ENCODE measurements at places on chromosomes 7 and 10.
A peak's percentile ranks its signal among the peaks of the same experiment; 100 is the strongest.

DNA sequence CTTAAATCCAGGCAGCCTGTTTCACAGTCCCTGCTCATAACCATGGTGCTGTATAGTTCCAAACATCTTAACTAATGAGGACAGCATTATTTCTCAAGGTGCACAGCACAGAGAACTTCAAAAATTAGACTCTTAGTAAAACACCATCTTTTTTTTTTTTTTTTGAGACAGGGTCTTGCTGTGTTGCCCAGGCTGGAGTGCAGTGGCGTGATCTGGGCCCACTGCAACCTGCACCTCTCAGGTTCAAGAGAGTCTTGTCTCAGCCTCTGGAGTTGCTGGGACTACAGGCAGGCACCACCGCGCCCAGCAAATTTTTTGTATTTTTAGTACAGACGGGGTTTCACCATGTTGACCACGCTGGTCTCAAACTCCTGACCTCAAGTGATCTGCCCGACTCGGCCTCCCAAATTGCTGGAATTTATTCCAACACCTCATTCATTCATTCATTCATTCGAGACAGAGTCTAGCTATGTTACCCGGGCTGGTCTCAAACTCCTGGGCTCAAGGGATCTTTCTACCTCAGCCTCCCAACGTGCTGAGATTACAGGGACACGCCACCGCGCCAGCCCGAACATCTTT, 507 bp upstream of the TMEM254 start:
- no peak for DNase-seq

- DNase-seq, result no peak
Measured at GRCh38 chr10:27820637-27821036, 75.0 kb upstream of the MKX start.

- DNase-seq, result no peak
Measured at GRCh38 chr7:6151994-6152735, 120.3 kb downstream of the CYTH3 start.

DNA sequence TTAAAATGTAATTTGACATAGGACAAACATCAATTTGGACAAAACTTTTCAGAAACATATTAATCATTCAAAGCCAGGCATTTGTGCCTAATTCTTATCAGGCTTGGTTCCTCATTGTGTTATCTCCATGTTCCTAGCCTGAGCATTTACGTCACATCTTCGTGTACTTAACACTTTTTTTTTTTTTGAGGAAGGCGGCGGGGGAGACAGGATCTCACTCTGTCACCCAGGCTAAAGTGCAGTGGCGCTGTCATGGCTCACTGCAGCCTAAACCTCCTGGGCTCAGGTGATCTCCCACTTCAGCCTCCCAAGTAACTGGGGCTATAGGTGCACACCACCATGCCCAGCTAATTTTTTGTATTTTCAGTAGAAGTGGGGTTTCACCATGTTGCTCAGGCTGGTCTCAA, 19.8 kb downstream of the HNRNPA2B1 start:
- no peak for DNase-seq

DNA sequence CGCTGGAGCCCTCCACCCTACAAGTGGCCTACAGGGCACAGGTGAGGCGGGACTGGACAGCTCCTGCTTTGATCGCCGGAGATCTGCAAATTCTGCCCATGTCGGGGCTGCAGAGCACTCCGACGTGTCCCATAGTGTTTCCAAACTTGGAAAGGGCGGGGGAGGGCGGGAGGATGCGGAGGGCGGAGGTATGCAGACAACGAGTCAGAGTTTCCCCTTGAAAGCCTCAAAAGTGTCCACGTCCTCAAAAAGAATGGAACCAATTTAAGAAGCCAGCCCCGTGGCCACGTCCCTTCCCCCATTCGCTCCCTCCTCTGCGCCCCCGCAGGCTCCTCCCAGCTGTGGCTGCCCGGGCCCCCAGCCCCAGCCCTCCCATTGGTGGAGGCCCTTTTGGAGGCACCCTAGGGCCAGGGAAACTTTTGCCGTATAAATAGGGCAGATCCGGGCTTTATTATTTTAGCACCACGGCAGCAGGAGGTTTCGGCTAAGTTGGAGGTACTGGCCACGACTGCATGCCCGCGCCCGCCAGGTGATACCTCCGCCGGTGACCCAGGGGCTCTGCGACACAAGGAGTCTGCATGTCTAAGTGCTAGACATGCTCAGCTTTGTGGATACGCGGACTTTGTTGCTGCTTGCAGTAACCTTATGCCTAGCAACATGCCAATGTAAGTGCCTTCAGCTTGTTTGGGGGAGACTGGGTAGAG, at the start of gene COL1A2:
Gene COL1A2, plus strand, starts transcription at position 459 of the 704 bp plus-strand sequence. Its CDS starts 137 bp downstream, at position 596.
- DNase-seq, result peak; percentile 99

DNA sequence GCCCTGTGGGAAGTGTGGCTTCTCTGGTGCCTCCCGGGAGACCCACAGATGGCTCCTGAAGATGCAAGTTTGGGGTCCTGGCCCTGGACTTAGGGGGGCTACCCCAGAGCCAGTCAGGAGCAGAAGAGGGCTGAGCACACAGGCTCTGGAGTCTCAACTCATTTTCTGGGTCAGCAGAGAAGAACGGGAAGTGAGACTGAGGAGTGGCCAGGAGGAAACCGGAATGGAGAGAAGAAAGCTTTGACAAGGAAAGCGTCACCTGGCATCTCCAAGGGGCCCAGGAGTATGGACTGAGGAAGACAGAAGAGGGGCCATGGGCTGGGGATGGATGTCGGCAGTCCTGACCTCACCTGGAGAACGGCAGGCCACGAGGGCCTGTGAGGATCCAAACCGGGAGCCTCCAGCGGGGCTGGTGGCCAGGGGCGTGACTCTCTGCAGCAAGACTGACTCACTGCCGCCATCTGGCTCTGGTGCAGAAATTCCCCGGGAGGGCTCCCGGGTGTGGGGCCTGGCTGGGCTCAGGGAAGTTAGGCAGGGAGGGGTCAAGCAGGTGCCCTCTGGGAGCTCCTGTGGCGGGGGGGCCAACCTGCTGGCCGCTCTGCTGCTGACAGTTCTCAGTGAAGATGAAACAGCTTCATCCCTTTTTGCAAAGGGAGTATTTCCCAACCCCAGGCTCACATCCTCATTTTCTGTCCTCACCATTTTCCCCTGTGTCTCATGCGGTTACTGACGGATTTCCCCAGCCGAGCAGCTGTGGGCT, 23.6 kb downstream of the DAGLB start:
- DNase-seq, result no peak

DNA sequence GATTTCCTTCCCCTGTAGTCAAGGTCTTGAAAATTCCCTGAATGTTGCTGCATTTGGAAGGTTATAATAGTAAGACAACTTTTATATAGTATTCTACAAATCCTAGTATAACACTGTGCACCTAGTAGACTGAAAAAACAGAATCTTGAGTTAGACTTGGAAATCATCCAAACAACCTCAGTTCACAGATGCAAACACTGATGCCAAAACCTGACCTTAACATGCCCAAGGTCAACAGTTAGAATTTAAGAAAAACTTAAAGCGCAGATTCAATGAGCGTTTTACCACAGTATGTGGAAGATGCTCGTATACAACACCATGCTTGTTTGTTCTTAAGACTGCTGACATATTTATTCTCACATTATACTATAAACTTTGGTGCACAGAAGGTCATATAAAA, 3.0 kb downstream of the PIP4K2A start:
- no peak for DNase-seq

DNA sequence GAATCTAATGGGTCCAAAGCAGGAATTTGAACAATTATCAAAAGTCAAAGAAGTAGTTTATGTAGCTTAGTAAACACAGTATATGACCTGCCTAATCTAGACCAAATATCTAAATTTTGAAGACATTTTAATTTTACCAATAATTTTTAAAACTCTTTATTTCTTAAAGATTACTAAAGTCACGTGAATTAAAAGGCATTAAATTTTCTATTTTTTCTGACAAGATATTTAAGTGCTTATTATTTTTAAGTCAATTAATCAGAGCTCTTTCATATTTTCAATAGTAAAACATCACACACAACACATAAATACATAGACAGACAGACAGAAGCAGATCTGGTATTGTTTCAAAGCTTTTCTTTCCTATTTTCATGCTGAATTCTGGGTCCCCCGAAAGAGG, 89.5 kb downstream of the ZNF467 start:
- no peak for DNase-seq

DNA sequence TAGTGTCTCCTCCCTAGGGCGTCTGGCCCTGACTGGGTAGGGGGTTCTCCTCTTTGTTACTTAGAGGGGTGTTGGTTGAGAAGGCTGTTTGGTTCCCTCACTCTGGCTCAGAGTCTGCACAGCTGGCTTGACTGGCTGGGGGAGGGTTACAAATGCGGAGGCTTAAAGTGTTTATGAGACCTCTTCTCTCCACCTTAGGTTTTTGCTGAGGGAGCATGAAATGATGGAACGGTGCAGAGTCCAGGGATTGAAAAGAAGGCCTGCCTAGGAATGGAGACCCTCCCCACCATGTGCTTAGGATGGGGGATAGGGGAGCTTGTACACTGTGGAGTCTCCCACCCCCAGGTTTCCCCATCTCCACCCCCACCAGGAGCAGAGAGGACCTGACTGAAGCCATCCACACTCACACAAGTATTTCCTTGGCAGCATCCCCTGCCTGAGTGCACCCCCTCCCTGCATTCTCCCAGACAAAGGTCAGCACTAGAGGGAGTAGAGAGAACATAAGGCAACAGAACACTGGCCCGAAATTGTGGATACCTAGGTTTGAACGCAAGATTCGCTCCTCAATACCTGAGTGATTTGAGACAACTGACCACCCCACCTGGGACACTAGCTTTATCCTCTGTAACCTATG, 1.7 kb upstream of the LDB1 start:
- peak; percentile 45 for DNase-seq

GRCh38 chr7:51446785-51447184, 130.2 kb upstream of the COBL start:
- no peak for DNase-seq

DNA sequence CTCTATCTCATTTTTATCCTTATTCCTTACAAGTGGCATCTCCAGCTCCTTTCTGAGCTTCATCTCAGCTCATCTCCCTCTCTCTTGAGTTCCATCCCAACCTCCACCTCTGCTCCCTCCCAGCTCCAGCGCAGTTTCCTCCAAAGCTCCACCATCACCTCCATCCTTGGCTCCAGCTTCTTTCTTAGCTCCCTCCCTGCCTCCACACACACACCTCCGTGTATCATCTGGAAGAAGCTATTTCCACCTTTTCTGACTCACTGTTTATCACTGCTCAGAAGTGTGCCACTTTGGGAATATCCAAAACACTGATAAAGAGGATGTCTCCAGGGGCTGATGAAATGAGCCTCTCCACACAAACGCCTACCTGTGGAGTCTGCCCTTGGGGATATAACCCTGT, 481.4 kb downstream of the PTPRN2 start:
- no peak for DNase-seq

- DNase-seq, result no peak
Measured at GRCh38 chr10:22733992-22734391, 19.6 kb upstream of the PIP4K2A start.

DNA sequence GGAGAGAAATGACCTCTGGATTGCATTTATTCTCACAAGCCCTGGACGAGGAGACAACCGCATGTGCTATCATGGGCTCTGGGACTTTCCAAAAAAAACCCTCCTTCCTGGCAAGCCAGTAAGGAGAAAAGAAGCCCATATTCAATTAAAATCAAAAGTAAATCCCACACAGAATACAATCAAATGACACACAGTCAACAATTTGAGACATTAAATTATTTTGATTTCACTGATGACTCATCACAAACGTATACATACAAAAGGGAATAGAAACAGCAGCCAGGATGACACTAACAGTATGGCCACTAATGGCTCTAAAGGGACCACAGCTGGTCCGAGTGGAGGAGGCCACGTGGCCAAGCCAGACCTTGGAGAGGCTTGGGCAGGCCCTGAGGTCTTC, 24.9 kb downstream of the LRRC20 start:
- DNase-seq, result peak; percentile 69

GRCh38 chr10:73768881-73769280, 13.0 kb upstream of the CHCHD1 start:
- DNase-seq, result no peak

DNA sequence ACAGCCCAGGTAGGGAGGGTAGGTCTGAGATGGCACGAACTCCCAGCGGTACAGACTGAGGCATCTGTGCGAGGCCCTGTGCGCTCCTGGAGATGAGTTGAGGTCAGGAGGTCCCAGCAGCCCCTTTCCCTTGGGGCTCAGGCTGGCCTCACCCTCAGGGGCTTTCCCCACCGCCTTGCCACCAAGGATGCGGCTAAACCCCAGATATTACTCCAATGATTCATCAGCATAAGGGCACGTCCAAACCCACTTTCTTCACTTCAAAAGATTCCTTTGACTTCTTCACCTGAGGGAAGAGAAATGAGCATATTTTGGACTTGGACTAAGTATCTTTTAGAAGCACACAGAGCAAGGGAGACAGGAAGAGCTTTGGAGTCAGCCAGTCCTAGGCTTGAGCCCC, 20.3 kb downstream of the UROS start:
- DNase-seq, result no peak

DNA sequence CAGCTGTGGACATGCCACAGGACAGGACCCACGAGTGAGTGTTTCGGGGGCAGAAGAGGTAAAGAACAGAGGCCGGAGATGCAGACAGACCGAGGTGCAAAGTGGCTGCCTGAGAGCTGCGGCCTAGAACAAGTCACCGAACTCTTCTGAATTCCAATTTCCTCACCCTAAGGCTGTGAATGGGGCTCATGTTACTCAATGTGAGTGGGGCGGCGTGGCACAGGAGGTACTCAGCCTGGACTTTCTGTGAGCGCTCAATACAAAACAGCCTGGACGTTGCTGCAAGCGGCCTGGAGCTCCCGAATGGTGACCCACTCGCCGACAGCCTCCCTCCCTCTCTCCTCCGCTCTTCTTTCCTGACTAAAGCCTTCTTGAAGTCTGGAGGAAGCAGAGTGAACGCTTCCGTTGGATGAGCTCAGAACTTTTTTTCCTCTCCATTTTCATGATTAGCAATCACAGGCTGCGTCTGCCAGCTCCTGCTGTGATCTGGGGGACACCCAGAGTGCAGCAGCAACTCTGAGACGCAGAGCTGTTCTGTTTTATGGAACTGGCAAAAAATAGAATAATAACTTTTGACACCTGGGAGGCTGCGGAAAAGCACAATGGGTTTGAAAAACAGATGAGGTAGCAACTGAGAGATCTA, 108.5 kb downstream of the PTPRN2 start:
- no peak for DNase-seq

DNA sequence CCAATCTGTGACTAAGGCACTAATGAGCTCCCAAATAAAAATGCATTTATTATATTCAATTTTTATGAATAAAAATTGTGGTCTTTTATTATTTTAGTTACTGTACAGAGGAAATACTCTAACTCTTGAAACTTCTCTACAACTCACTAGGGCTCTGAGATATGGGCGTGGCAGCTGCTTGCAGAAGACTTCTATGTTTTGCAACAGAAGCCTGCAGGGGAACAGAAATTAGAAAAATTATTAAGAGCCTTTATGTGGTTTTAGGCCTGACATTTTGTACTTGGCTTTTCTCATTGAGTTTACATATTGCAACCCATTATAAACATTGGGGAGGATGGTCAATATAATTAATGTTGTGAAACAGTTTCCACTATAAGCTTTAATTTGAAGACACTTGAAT, 581.4 kb downstream of the TNS3 start:
- peak; percentile 88 for DNase-seq

DNA sequence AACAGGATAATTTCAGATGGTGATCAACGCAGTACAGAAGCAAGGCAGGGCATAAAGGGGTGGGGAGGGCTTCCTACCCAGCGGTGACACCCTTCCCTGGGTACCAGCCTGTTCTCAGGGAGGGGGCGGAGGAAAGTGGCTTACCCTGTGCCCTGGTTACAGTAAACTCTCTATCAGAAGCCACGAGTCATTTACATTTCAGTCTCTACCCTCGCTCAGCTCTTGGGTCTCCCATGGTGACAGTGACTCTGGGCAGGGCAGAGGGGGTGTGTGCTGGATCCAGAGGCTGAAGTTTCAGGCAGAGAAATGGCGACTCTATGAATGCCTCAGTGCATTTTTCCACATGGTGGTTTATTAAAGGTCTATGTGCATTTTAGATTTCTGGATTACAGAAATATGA, 107.0 kb downstream of the ADARB2 start:
- DNase-seq, result no peak

Measured in fibroblast of lung (primary cell).